ENCODE measurements at places on chromosomes 1 and 21.
A peak's percentile ranks its signal among the peaks of the same experiment; 100 is the strongest.

- DNase-seq = no peak
Observed at GRCh38 chr1:103211073-103211472, 102.8 kb upstream of the COL11A1 start.

DNA sequence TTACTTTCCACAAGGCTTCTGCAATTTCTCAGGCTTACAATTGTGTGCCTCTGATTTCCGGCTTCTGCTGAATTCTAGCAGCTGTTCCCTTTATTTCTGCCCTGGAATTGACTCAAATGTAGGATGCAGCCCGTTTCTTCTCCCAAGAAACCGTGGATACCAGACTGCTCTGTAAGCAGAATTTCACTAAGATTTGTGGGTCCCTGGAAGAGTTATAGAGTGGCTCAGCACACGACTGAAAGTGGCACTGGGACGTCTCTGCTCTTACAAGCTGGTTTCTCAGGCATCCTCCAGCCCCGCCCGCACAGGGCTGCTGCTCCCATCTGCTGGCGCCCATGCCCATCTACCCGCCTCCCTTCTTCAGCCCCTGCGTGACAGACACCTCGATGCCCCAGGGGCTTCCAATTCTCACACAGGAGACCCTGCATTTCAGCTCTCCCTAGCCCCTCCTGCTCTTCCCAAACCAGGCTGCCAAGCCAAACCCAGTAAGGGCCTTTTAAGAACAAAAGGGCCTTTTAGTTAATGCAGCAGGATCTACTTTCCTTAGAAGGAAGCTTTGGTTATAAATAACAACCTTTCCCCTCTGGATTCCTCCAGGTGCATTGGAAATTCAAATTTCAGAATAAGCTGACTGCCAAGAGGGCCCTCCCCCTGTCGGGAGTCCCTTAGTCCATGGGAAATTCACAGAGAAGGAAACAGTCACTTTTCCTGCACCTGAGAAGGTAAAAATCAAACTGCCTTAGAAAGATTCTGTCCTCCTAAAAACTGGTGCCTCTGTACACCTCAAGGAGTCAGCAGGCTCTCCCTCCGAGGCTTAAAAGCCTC lies 45.4 kb upstream of the TENT5B start:
- peak; percentile 25 for DNase-seq

DNA sequence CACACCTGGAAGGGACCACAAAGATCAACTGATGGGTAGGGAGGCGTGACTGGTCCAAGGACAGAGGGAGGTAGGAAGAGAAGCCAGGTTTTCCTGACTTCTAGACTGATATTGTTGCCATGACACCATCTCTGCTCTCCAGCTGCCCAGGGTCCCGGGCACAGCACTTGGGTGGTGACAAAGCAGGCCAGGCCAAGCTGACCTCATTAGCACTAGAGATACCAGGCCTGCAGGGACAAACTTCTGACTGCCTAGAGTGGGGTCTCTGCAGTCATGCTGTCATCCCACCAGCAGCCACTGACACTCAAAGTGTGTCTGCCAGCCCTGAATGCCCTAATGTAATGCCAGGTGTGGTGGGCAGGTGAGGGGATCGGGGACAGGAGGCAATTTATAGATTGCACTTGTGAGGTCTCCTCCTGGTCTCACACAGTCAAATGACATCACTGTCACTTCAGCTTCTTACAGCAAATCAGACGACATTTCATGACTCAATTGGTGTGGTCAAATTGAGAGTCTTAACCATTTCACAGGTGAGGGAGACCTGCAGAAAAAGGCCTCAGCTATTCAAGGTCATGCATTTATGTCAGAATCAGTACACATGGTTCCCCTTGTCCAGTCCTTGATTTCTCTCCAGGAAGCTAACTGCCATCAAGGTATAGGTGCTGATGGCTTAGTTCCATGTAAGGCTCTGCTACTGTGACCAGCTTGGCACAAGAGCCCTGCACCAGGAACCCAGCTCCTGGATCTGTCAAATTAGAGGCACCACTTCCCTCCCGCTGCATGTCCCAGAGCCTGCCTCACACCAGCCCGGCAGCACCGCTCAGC lies 2.7 kb downstream of the SLC9A1 start:
- DNase-seq = peak; percentile 58

DNA sequence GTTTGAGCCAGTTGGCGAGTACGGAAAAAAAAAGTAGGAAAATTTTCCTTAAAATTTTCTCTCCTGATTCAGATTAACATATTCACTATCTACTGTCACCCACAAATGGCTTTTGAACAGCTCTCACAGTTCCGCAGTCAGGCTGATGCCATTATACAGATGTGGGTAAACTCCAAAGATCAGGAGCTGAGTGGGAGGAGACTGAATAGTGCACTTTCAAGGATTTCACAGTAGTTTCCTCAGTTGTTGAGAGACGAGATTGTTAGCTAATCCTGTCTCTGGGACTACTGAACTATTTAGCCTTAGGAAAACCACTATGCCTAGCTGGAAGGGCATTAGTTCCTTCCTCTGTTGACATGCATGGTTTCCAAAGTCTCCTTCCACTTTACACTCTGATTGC lies 3.2 kb upstream of the DISP1 start:
- DNase-seq = no peak

- DNase-seq = no peak
Observed at GRCh38 chr1:30657131-30658013, 66.0 kb downstream of the MATN1 start.

GRCh38 chr1:74937176-74937575 lies 197.0 kb upstream of the LHX8 start:
- DNase-seq = no peak

DNA sequence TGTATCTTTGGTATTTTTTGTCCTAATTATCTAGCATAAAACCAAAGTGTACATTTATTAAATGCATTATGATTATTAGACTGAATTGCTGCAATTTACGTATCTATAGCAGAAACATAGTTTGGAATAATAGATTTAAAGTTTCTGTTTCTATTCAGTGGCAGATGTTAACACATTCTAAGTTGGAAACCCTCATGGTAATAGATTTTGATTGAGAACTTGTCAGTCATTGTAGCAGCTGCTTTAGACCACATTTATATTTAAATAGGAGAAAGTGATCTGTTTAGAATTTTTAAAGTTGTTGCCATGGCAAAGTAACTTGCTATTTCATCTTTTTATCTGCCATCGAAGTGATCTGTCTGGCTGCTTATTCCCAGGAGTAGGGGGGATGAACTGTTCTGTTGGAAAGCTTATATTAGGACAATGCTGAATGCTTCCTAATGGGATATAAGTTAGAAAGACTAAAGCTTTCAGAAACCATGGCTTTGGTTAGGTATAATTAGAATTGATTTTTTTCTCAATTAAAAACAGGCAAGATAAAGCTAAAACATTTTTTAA lies 61.6 kb downstream of the HS2ST1 start:
- DNase-seq = no peak

GRCh38 chr1:111032295-111032897 lies 68.7 kb upstream of the LRIF1 start:
- peak; percentile 35 for DNase-seq

DNA sequence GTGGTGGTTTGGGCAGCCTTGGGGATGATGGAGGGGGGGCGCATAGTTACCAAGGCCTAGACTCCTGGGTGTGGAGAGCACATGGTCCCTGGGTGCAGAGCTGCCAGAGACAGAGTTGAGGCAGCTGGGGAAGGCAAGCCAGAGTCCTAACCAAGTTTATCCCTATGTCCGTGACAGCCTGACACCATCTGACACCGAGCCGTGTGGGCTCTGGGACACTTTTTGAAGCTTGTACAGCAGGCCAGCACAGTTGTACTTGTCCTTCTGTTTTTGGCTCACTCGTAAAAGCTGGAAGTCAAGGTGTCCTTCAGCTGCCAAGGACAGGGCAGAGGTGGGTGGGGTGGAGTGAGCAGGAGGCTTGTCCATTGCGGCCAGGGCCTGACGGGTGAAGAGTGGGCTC lies 28.5 kb downstream of the SLC26A9 start:
- DNase-seq = no peak
